ENCODE measurements at places on chromosomes 3 and 15.

GRCh38 chr15:29686445-29687203, 135.6 kb downstream of the TJP1 start:
- no peak for DNase-seq

DNA sequence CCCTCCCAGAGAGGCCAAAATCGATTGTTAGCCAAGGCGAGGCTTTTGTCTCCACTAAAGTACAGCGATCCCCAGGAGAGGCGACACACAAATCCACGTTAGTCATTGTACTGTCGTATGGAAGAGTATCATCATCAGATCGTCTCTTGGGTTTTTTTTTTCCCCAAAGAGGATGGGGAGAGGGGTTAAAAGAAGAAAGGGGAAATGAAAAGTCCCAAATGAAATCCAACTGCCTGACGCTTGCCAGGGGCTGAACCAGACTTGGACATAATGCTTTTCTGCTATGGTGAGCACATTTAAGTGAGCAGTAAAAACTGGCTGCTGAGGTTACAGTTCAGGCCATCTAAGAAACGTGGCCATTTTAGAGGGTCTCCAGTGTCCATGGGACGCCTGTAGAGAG, 37.9 kb upstream of the CTSH start:
- no peak for DNase-seq

DNA sequence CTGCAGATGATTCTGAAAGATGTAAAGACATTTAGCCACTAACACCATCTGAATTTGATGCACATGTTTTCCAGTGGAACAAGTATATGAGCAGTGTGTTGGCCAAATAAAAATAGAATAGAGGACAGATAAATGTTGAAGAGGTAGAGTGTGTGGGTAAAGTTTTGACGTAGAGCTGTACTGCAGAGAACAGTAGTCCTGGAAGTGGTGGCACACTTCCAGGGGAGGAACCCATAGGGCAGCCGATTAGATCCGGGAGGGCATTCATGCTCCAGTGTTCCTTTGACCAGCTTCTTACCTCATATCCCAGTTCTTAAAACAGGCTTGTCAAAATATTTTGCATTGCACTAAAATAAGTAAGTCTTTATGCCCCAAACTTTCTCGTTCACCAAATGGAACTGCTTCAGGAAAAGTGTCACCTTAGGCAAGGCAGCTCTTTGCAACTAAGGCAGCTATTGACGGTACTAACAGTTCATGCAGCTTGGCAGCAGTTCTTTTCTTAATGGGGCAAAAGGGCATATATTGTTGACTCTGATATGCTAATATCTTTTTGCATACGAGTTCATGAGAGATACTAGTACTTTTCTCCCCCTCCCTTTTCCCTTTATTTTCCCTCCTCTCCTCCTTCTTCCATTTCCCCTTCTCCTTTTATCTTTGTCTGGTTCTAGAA, 429.3 kb upstream of the AZI2 start:
- no peak for DNase-seq

DNA sequence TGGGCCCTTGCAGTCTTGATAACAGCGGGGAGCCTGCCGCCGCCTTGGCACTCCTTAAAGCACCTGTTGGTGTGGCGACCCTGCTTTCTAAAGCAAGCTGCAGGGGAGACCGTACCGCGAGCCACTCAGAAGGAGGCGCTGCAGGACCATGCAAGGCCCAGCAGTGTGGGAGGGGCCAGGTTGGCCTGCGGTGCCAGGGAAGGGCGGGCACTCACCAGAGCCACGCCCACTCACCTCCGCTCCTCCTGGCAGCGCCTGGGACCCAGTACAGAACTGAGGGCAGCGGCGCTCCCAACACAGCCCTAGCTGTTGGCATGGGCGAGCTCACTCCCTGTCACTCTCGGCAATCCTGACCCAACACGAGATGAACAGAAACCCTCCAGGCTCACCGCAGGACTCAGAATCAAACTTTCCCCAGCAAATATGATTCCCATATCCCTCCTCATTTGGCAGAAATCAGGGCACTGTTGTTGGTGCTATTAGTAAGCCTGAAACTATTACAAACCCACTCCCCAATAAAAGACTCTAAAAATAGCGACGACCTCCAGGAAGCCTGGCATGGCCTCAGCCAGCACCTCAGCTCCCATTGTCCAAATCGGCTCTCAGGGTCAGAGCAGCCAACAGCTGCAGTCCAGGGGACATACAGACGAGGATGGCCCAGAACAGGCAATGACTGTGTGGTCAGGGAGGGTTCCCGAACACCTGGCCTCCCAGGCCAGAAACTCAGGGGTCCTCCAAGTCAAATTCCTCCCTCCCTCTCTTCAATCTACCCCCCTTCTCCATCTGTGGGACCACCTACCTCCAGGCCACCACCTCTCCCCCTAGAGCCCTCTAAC, 77.2 kb downstream of the TBC1D2B start:
- DNase-seq: peak; percentile 29

DNA sequence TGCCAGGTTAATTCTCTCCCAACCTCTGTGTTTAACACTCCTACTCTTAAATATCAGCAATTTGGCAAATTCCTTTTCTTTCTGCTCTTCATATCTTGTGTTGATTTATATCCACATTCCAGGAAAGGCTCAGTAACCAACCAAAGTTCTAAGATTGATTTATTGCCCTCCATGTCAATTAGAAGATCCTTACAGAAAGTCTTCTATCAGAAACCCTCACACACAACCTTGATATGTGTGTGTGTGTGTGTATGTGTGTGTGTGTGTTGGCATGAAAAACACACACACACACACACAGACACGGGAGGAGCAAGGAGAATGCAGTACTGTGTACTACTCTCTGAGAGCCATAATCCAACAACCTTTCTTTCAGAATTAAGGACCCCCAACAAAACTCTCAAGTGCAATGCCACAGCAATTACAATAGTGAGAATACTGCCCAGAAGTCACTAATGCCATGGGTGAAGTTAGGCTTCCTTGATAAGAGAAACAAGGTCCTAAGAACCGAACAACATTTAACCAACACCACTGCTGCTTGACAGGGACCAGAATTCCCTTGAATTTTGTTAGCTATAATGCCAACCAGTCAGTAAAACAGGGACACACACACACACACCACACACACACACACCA, 1.1 kb downstream of the LSAMP start:
- no peak for DNase-seq

GRCh38 chr3:186258968-186259367, 103.1 kb downstream of the DGKG start:
- no peak for DNase-seq

- no peak for DNase-seq
Observed at GRCh38 chr3:17634201-17634600, 108.2 kb downstream of the TBC1D5 start.

DNA sequence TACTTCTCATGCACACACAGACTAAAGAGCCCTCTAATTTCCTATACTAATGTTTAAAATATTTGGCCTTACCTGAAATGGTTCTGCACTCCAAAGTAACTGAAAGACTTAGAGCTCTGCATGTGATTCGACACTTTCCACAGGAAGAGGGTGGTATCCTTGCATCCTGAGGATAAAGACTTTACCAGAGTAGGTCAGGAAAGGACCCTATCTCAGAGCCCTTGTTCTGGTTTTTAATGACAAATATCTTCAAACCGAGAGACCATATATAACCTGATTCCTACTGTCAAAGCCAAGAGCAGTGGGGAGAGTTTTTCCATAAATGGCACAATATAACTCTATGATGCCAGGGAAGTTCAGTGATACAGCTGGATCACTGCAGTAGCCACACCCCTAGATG, at the start of gene GP5:
GP5 (minus strand) TSS at position 101 of the 400 bp plus-strand sequence. CDS start 984 bp downstream, outside the sequence.
- DNase-seq: no peak

- DNase-seq: no peak
Observed at GRCh38 chr15:29003840-29004233, 118.1 kb downstream of the APBA2 start.

DNA sequence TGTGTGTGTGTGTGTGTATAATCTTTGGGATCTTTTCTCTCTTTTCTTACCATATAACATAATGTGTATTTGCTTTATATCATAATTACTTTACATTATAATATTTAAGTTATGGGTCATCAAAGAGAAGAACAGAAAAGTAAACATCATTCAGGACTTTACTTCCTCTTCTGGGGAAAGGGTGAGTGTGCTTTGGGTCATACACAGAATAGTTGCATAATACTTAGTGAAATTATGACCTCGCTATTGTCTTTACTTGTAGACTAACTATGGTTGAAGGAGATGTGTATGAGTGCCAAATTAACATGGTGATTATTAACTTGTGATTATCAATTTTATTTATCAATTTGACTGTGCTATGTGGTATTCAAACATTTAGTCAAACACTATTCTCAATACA, 1086.9 kb downstream of the DIPK2A start:
- no peak for DNase-seq

- peak; percentile 54 for DNase-seq
Observed at GRCh38 chr15:35522061-35522460, 23.9 kb downstream of the DPH6 start.

GRCh38 chr3:146277953-146278631, 27.2 kb upstream of the PLSCR4 start:
- peak; percentile 97 for DNase-seq

DNA sequence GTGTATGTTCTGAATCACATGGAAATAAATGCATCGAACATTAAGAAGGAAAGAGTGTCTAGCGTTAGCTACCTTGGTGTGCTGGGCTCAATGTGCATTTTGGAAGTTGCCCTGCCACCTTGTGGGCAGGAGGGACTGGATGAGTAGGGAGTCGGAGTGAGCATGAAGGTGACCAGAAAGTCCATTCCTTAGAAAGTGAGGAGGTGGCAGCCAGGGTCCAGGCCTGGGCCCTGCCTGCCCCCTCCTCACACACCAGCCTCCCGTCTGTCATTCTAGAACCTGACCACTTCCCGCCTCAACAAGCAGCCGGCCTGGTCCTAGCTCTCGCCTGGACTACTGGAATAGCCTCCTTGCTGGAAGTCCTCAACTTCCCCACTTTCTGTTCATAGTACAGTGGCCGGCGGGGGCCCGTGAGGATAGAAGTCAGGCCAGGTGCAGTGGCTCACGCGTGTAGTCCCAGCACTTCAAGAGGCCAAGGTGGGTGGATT, 10.2 kb upstream of the GATA2 start:
- DNase-seq: no peak

DNA sequence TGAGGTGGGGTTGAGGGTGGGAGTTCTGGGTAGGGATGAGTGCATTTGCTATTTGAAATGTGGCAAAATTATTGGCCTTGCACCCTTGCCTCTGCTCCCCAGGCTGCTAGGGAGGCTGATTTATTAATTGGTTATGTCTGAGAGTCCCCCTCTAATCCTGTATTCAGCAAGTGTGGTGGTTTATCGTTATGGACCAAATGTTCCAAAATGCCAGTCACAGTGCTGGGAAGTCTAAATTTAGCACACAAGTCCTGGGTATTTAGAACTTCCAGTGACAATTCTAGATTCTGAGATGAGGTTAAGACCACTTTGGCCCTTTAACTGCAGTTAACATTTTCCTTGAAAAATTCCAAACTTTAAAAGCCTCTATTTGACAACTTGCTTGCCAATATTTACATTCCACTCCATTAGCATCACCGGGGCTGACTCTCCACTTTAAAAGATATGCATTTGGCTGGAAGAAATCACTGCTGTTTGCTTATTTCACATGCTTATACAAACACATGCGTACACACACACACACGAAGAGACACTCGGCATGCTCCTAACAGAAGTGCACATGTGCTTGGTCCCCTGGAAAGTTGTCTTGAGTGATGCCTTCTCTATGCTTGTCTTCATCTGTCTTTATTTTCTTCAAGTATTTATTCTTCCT, 247.7 kb downstream of the IL20RB start:
- no peak for DNase-seq

- no peak for DNase-seq
Observed at GRCh38 chr3:133927540-133928066, 31.9 kb upstream of the RAB6B start.

DNA sequence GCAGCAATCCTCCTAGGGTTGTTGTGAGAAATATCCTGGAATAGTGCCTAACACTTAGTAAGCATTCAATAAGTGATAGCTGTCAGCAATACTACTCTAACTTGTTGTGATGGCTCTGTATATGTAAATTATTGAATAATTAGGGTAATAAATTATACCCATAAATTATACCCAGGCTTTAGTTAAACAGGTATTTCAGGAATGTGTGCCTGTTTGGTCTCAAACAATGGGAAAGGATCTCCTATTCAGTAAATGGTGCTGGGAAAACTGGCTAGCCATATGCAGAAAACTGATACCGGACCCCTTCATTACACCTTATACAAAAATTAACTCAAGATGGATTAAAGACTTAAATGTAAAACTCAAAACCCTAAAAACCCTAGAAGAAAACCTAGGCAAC, 14.8 kb upstream of the ARNT2 start:
- DNase-seq: no peak

DNA sequence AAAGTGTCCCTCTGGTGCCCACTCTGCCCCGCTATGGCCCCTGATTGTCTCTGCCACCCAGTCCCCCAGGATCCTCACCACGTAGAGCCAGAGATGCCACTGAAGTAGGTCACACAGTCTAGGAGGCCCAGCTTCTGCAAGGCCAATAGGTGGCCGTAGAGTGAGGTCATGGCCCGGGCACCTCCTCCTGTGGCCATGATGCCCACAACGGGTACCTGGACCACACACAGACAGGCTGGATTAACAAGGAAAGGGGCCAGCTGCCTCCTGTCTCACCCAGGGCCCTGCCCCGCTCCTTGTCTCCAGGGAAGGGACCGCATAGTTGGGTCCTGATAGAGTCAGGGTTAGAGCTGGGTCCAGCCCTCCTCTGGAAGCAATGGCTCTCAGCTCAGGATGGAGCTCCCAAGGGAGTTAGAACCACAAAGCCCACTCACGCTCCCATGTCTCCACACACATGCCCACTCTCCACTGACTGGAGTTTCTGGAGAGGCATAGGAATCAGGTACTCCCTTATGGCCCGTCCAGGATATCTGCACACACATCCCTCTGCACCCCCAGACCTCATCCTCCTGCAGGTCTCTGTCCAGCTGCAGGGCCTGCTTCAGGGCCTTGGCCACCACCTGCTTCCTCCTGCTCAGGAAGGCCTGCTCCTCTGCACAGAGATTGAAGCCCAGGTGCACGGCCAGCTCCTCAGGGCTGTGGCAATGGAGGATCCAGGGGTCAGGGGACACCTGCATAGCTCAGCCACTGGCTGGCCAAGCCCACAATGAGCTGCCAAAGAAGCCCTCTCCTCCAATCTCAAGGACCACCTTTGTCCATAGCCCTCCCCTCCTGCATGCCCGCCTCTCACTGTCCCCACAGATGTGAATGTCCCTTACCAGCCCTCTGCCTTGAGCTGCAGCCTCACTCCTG, 13.2 kb downstream of the PLA2G4D start:
- no peak for DNase-seq

DNA sequence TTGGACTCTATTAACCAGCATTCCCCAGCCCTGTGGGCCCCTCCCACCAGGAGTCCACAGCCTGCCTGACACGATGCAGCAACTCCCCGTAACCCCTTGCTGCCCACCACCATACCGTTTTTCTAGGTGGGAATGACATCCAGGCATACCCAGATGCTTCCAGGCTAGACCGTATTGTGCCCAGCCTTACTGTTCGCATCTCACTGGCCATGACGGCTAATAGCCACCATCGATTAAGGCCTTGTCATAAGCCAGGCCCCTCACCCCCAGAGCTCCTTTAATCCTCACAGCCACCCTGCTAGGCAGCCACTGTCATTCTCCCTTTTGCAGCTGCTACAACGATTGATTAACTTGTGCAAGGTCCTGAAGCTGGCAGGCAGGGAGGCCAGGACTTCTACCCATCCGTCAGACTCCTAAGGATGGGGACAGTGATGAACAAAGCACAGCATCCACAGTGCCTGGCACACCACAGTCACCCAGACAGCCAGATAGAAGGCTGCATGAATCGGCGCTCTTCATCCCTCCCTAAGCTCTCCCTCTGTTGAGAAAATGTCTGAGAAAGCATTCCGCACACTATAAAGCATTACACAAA, 60.0 kb upstream of the FLNB start:
- DNase-seq: no peak

- no peak for DNase-seq
Observed at GRCh38 chr3:169624533-169624972, 39.0 kb downstream of the MECOM start.

GRCh38 chr15:84669726-84670125, 11.7 kb upstream of the NMB start:
- DNase-seq: no peak
